ENCODE measurements at places on chromosomes 5 and 9. TPM values are rescaled to one million over a fixed set of nuclear protein-coding genes. Genes with fewer than 3 reads are reported as not detected.

DNA sequence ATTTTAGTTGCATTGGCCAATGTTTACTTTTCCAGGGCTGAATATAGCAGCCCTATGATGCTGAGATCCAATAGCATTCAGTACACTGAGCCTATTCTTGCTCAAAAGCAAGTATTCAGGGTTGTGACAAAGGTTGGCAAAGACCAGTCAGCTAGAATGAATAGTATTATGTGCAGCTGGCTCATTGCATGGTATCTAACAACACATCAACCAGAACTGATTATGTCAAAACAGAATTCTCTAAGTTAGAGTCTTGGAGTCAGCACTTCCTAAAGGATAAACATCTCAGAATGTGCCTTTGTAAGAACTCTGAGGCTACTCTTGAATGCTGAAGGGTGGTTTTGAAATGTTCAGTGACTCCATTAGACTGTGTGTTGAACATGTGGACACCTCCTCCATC is 774.5 kb upstream of the RGMB start:
- DNase-seq: no peak

DNA sequence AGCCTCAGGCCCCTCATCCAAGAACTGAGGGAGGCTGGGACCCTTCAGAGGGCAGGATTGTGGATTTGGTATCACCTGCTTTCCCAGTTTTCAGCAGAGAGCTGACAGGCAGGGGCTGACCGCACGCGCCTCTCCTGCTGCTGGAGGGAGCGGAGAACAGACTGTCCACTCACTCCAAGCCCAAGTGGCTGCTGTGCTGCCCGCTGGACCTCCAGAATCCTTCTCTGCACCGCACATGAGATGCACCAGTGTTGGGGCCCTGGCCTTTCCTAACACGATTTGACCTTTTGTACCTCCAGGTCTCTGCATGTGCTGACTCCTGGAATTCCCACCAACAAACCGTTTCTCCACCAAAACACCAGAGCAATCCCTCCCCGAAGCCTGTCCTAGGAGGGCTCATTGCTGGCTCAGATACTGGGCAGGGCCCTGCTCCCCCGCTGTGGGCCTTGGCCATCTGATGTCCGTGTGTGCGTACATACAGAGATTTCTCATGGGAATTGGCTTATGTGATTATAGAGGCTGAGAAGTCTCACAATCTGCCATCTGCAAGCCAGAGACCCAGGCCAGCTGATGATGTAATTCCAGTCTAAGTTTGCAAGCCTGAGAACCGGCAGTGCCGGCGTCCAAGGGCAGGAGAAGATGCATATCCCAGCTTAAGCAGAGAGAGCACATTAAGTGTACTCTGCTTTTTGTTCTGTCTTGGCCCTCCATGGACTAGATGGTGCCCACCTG is 141.7 kb downstream of the GADD45G start:
- no peak for DNase-seq

DNA sequence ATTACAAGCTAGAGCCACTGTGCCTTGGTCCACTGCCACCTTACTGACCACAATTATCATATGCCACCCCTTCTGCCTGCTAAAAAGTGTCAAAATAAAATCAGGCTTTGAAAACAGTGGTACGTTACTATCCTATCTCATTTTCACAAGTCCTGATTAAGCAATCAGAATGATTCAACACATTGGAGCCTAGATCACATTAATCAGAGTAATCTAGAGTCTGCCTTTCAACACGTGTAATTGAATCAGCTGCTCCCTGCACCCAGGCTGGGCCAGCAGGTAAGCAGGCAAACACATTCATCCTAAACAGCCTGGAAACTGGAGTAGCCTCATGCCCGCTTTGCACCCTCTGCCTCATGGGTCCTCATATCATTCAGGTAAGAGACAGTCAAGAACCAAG is 186.2 kb downstream of the DCP2 start:
- DNase-seq: no peak

The TAL2 gene
- not detected for total RNA-seq

DNA sequence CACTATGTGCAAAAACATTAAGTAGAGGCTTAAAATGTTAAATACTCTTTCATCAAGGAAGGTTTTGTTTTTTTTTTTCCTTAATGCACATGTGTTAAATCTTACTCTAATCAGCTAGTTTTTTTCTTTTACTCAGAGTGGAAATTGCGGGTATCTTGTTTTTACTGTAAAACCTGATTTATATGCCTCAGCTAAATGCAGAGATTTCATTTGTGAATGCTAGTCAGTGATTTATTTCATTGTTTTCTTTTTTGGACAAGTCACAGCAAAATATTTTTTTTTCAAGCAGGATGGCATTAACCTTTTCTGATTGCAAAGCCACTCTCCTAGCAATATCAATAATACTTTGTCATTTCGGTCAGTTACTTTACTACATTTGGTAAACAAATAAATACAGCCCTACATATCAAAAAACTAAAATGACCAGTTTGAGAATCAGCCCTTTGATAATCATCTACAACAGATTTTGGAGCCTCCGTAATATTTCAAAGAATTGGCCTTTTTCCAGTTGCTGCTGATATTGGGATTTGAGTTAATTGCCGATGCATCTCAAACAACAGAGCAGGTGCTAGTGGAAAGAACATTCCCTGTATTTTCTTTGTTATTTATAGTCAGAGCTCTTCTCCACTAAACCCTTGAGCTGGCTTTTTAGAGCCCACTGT is 579.2 kb upstream of the ZNF608 start:
- DNase-seq: no peak

DNA sequence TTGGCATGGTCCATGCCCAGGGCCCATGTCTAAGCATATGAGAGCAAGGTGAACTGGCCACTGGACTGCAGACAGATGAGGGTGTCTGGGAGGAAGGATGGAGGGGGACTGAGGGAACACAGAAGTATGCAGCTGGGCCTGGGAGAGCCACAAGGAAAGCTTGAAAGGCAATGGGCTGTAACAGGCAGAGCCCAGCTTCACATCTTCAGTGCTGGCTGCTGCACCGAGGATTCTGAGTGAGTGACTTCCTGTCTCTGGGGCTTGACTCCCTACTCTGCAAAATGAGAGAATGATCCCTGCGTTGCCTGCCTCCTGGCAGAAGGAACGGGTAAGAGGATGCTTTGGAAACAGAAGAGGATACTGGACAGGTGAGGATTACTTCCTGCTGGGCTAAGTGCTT is 29.0 kb downstream of the COL15A1 start:
- no peak for DNase-seq

The KCNIP1 gene
- 0.76 TPM for total RNA-seq

DNA sequence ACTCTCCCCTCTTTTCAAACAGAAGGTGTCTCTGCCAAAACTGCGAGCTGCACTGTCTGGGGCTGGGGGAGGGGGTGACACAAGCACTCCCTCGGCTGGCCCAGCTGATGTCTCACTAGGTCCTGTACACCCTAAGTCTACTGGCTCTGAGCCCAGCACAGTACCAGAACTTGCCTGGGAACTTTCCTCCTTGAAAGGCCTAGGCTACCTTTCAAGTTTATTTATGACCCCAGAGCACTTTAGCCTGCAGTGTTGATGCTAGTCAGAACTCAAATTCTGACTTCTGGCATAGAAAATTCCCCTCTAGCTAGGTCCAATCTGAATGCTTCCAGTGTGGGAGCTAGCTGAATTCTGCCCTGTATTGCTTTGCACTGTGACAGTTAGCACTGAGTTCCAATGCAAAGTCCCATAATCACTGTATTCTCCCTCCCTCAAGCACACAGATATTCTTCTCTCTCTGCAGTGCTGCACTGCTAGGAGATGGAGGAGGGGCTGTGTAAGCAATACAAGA is 10.5 kb downstream of the LURAP1L start:
- DNase-seq: no peak

- DNase-seq: no peak
Observed at GRCh38 chr5:111682641-111683040, 74.4 kb downstream of the NREP start.

- DNase-seq: no peak
Observed at GRCh38 chr9:70601000-70601951, 186.8 kb upstream of the KLF9 start.

DNA sequence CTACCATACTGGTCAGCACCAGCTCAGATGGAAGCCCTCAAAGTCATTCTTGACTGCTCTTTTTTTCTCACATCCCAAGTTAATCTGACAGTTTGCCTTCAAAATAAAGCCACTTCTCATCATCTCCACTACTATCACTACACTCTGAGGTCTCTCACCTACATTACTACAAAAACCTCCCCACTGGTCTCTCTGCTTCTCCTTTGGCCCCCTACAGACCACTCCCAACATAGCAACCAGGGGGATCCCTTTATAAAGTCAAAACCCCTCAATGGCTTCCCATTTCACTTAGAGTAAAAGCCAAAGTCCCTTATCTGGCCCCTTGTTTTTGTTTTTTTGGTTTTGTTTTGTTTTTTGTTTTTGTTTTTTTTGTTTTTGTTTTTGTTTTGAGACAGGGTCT is 4.6 kb downstream of the ARAP3 start:
- DNase-seq: no peak

DNA sequence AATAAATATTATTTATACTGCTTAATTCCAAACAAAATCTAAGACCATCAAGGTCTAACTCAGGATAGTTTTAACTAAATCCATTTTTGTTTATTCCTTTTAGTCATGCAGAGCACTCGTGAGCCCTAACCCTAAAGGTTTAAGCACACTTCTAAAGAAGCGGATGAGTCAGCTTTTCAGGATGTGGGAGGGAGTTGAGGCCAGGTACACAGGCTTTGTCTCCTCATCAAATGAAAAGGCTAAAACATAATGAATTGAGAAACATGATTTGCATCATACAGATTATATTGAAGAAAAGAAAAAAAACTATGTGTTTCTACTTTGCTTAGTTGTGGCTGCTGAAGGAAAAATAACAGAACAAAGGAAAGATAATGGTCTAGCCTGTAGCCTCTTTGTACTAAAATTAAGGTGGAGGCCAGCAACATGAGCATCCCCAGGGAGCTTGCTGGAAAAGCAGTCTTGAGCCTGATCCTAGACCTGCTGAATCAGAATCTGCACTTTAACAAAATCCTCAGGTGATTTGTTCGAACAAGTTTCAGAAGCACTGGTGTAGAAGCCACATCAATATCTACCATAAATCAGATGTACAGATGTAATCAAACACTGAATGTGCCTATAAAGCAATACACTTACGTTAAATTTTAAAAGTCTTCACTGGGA is 21.1 kb upstream of the ISCA1 start:
- no peak for DNase-seq

DNA sequence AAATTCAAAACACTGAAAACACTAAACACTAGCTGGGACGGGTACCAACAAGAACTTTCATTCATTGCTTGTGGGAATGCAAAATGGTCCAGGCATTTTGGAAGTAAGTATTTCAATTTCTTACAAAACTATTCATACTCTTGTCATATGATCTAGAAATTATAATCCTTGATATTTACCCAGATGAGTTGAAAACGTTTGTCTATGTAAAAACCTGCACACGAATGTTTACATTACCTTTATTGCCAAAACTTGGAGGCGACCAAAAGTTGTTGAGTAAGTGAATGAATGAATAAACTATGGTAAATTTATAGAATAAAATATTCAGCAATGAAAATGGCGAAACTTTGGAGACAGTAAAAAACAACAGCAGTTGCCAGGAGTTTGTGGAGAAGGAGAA is 222.1 kb upstream of the EDIL3 start:
- no peak for DNase-seq

- no peak for DNase-seq
Observed at GRCh38 chr5:155047818-155048217, 34.3 kb downstream of the KIF4B start.

- DNase-seq: no peak
Observed at GRCh38 chr5:35229076-35230037, 930 bp downstream of the PRLR start.

DNA sequence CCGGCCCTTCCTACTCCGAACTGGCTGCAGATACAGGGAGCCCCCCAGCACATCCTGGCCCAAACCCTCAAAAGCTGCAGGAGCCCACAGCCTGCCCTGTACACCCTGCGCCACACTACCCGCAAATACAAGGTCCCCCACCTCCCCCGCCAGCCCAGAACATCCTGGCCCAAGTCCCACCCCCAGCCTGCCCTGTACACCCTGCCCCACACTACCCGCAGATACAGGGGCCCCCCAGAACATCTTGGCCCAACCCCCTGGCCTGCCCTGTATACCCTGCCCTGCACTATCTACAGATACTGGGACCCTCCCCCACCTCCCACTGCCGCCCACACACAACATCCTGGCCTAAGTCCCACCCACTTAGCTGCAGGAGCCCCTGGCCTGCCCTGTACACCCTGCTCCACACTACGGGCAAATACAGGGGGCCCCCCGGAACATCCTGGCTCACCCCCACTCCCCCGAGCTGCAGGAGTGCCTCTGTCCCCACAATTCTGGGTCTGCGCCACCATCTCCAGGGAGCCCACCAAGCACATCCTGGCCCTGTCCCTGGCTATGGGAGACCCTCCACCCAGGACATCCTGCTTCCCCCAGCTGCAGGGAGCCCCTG is 8.3 kb downstream of the LPCAT1 start:
- no peak for DNase-seq

DNA sequence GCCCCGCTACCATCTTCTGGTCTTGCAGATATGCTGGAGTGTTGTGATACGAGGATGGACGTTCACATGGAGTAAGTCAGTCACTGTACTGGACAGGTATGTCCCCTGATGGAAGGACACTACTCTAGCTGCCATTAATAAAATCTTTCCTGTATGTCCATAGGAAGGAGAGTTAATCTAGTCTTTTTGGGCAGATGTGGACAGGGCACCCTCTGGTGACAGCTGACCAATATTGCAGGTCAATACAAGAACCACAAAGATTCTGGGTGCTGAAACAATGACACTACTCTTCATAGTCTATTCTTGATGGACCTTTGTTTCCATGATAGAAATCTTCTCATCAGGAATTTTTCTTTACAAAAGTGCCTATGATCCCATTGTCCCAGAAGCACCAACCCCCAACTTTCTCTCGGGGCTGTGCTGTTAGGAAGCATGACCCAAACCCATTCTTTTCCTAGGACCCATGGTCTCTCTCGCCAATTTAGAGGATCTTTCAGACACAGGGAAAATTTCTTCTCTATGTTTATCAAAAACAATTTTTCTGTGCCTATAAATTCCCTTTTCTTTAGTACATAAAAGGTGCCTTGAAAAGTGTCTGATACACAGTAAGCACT is 376.9 kb downstream of the DTWD2 start:
- DNase-seq: no peak

The VPS13A gene
- total RNA-seq: 12.2 TPM

- no peak for DNase-seq
Observed at GRCh38 chr5:121795511-121795910, 56.2 kb upstream of the FTMT start.

- no peak for DNase-seq
Observed at GRCh38 chr5:402615-403359, 40.2 kb upstream of the EXOC3 start.

The PIP5K1B gene
- total RNA-seq: 0.29 TPM

The LMBRD2 gene
- 3.8 TPM for total RNA-seq

GRCh38 chr5:123700624-123701287 is 188.8 kb downstream of the CSNK1G3 start:
- DNase-seq: peak; percentile 95

The NFIB gene
- 119 TPM for total RNA-seq

Measured in glomerular endothelial cell (primary cell).